ENCODE measurements at places on chromosomes 3 and 15.

DNA sequence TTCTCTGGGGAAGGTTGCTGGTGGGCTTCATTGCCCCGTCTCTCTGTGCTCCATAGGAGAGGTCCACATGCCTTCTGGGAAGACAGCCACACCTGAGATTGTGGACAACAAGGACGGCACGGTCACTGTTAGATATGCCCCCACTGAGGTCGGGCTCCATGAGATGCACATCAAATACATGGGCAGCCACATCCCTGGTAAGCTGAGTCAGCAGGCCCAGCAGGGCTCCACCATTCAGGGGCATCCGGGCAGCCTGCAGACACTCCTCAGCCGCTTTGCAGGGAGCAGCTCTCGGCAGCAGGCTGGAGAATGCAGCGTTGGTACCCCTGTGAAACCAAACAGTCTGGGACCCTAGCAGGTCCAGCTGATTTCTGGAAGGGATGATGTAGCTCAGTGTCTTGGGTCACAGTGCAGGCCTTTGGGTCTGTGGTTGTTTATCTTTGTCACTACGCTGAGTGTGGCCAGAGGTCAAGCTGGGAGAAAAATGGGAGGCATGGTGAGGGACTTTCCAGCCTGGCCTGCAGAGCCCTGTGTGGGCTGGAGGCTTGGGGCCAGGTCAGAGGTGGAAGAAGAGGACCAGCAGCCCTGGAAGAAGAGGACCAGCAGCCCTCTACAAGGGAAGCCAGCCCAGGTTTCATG lies 67.2 kb downstream of the DNASE1L3 start:
- DNase-seq: no peak

GRCh38 chr3:47578119-47578632 lies 489 bp downstream of the CSPG5 start:
- DNase-seq: no peak

GRCh38 chr3:3666664-3667063 lies 132.6 kb upstream of the LRRN1 start:
- DNase-seq: no peak

GRCh38 chr3:49781415-49782199 lies 4.7 kb downstream of the IP6K1 start:
- no peak for DNase-seq

GRCh38 chr3:126749931-126750755 lies 46.1 kb downstream of the CHCHD6 start:
- DNase-seq: no peak

All from tibial artery (tissue), 4 donors.